ENCODE measurements at places on chromosomes 7 and 10. TPM values are rescaled to one million over a fixed set of nuclear protein-coding genes. Genes with fewer than 3 reads are reported as not detected.

SFRP4 gene
- polyA plus RNA-seq, result 0.81 TPM

SSC4D gene
- polyA plus RNA-seq, result 2.2 TPM

NUTM2A gene
- polyA plus RNA-seq, result 1.5 TPM

TMEM270 gene
- 4.4 TPM for polyA plus RNA-seq

SMARCD3 gene
- polyA plus RNA-seq, result 42.2 TPM

GRM3 gene
- 23.5 TPM for polyA plus RNA-seq

GPNMB gene
- polyA plus RNA-seq, result 12.1 TPM

CDHR3 gene
- polyA plus RNA-seq, result 2.1 TPM

CTAGE8 gene
- polyA plus RNA-seq, result 0.24 TPM

C1QL3 gene
- polyA plus RNA-seq, result 34.3 TPM

STEAP1 gene
- polyA plus RNA-seq, result 0.32 TPM

DCLRE1A gene
- polyA plus RNA-seq, result 3.9 TPM

ACBD7 gene
- polyA plus RNA-seq, result 35.4 TPM

TWIST1 gene
- polyA plus RNA-seq, result 0.19 TPM

ZNF804B gene
- polyA plus RNA-seq, result not detected

FAM25C gene
- not detected for polyA plus RNA-seq

TMEM26 gene
- 0.25 TPM for polyA plus RNA-seq

IRF5 gene
- polyA plus RNA-seq, result 2.7 TPM

CYP3A7 gene
- polyA plus RNA-seq, result not detected

CTAGE4 gene
- 0.12 TPM for polyA plus RNA-seq

ASB10 gene
- polyA plus RNA-seq, result not detected

SNX10 gene
- 15.5 TPM for polyA plus RNA-seq

MNX1 gene
- 2.5 TPM for polyA plus RNA-seq

SLC29A4 gene
- 55.1 TPM for polyA plus RNA-seq

PTPN20 gene
- polyA plus RNA-seq, result 0.17 TPM

BAIAP2L1 gene
- polyA plus RNA-seq, result 19.4 TPM

RARRES2 gene
- 33.0 TPM for polyA plus RNA-seq

ACHE gene
- 9.3 TPM for polyA plus RNA-seq

CASTOR2 gene
- 14.6 TPM for polyA plus RNA-seq

SEC31B gene
- polyA plus RNA-seq, result 0.95 TPM

RRP12 gene
- polyA plus RNA-seq, result 21.0 TPM

HOGA1 gene
- 1.4 TPM for polyA plus RNA-seq

PRPS1L1 gene
- not detected for polyA plus RNA-seq

FGL2 gene
- polyA plus RNA-seq, result 0.85 TPM

GPR26 gene
- 0.59 TPM for polyA plus RNA-seq

INHBA gene
- polyA plus RNA-seq, result 0.17 TPM

PLEKHS1 gene
- not detected for polyA plus RNA-seq

COL17A1 gene
- polyA plus RNA-seq, result 0.63 TPM

LIPM gene
- polyA plus RNA-seq, result not detected

HTR5A gene
- polyA plus RNA-seq, result 2.1 TPM

DPP6 gene
- polyA plus RNA-seq, result 16.7 TPM

POLR1F gene
- polyA plus RNA-seq, result 2.6 TPM

SH2D4B gene
- polyA plus RNA-seq, result not detected

OR2A1 gene
- polyA plus RNA-seq, result not detected

MUC3A gene
- 0.12 TPM for polyA plus RNA-seq

SLF2 gene
- 6.9 TPM for polyA plus RNA-seq

MAGI2 gene
- polyA plus RNA-seq, result 14.6 TPM

ANKRD22 gene
- not detected for polyA plus RNA-seq

FXYD4 gene
- 3.4 TPM for polyA plus RNA-seq

HTR7 gene
- polyA plus RNA-seq, result not detected

COL28A1 gene
- 0.24 TPM for polyA plus RNA-seq

Data from brain (organoid and tissue), 16 donors.